ENCODE measurements at places on chromosomes 6 and 20.

DNA sequence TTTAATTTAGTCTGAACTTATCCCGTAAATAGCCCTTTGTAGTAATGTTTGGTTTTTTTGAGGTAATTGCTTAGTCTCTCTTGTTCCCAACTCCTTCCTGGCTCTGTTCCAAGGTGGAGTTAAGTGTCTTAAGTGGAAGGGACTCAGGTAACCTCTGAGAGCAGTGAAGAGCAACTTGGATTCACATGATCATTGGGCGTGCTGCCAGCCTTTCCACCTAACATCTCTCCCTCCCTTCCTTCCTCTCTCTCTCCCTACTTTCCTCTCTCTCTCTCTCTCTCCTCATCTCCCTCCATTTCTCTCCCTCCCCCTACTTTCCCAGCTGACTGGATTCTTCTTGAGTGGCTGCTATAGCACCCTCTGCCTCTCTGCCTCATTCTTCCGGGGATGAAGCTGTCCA, 232.9 kb upstream of the SASH1 start:
- DNase-seq = no peak

GRCh38 chr20:61387954-61388348, 135.9 kb downstream of the CDH4 start:
- DNase-seq = no peak

DNA sequence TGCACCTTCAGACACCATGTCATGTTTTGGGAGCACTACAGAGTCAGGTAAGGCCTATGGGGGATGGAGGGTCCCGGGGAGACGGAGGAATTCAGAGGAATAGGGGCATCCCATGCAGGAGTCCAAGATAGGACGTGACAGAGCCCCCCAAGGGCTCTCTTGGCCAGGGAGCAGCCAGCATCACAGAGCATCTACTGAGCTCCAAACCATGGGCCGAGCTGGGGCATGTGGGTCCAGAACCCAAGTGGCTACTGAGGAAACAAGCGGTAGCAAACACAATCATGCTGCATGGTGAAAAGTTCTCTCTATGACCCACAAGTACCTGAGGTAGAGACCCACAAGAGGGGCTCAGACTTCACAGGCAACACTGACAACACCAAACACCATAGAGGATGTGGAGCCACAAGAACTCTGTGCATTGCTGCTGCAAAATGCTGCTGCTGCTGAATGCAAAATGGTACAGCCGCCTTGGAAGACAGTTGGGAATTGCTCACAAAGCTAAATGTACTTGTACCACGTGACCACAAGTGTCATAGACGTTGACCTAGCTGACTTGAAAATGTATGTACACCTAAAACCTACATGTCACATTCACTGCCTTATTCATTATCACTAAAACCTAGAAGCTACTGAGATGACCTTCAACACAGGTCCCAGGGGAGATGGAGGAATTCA, 33.4 kb upstream of the MAS1L start:
- no peak for DNase-seq

DNA sequence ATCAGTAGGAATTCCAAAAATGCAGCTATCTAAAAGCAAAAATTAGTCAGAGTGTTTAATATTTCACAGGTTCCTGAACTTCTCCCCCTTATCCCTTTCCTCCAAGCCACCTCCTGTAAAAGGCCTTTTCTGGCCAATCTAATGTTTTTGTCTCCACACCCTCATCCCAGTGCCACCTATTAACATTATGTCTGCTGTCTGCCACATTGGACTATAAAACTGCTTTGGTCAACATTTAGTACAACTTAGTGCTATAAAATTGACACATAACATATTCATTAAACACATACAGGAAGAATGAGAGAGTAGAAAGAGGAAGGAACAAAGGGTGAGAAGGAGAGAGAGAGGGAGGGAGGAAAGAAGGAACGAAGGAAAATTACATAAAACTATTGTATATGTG, 47.7 kb downstream of the MMUT start:
- DNase-seq = no peak

DNA sequence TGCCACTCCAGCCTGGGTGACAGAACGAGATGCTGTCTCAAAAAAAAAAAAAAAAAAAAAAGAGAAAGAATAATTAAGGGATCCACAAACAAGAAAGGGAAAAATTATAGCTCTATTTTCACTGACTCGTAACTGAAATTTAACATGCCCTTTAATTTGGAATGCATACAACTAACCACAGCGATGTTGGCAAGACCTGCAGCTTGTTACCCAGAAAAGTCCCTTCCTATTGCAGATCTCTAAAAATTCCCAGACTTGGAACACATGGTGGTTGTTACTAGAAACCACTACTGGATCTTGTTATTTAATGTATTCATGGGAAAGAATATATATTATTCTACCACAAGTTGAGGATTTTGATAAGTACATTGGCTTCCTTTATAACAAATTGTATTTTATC, 27.8 kb upstream of the SMIM28 start:
- no peak for DNase-seq

DNA sequence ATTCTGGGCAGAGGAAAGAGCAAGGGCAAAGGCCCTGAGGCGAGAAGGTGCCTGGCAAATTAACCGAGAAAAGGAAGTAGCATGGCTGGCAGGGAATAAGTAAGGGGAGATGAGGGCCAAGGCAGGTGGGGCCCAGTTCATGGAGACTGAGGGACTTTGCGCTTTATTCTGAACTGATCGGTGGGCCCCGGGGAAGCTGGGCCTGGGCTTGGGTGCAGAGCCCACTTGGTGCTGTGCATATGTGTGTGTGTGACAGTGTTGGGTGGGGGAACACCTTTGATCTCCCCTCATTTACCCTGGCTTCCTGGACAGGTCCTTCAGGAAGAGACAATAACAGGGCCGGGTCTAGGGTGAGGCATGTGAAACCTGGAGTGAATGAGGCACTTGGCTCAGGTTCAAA, 2.9 kb upstream of the MDFI start:
- no peak for DNase-seq

All from endothelial cell (in vitro differentiated cells).